ENCODE measurements at places on chromosomes 13 and 19. TPM values are rescaled to one million over a fixed set of nuclear protein-coding genes. Genes with fewer than 3 reads are reported as not detected.

The ZNF625 gene
- total RNA-seq: 29.0 TPM

GRCh38 chr19:45475537-45476291 lies 7.9 kb downstream of the FOSB start:
- peak overlapping the region; percentile 9 for H3K4me3 ChIP-seq
- DNase-seq: no peak
- H3K4me1 ChIP-seq: peaks cover 18% of the 10 kb centered on the region

DNA sequence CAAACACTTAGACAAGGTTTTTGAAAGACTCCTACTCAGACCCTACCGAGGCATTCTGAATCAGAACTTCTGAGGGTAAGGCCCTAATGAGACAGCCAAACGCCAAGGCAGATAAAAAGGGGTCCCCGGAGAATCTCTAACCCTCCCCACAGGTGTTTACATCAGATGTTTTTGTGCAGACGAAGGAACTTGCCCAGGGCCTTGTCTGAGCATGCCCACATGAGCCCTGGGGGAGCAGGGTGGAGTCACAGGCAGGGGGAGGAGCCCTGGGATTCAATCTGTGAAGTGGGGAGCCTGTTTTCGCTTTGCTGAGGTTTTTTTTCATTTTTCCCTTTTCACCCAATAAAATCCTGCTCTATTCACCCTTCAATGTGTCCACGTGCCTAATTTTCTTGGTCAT lies 61.6 kb upstream of the MED4 start:
- H3K4me3 ChIP-seq: no peak overlapping the region
- no peaks in the 10 kb centered on the region for H3K36me3 ChIP-seq
- no peaks in the 10 kb centered on the region for H3K27me3 ChIP-seq
- DNase-seq: peak; percentile 1
- H3K4me1 ChIP-seq: peaks cover 7% of the 10 kb centered on the region
- H3K27ac ChIP-seq: no peak overlapping the region

DNA sequence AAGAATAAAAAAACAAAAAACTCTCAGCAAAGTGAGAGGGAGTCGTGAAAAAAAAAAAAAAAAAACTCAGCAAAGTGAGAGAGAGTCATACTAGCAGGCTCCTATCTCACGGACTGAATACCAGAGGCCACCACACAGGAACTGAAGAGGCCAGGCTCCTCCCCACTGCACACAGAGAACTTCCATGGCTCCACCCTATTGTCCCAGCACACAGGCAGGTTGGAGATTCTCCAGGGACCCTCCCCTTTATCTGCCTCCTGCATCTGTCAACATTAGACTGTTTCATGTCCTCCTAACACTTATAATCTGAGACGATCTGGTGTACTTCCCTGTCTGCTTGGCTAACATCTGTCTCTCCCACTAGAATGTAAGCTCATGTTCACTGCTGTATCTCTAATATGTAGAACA lies 37.0 kb upstream of the FARP1 start:
- no peak overlapping the region for H3K4me3 ChIP-seq
- no peak for DNase-seq
- H3K27me3 ChIP-seq: no peaks in the 10 kb centered on the region

DNA sequence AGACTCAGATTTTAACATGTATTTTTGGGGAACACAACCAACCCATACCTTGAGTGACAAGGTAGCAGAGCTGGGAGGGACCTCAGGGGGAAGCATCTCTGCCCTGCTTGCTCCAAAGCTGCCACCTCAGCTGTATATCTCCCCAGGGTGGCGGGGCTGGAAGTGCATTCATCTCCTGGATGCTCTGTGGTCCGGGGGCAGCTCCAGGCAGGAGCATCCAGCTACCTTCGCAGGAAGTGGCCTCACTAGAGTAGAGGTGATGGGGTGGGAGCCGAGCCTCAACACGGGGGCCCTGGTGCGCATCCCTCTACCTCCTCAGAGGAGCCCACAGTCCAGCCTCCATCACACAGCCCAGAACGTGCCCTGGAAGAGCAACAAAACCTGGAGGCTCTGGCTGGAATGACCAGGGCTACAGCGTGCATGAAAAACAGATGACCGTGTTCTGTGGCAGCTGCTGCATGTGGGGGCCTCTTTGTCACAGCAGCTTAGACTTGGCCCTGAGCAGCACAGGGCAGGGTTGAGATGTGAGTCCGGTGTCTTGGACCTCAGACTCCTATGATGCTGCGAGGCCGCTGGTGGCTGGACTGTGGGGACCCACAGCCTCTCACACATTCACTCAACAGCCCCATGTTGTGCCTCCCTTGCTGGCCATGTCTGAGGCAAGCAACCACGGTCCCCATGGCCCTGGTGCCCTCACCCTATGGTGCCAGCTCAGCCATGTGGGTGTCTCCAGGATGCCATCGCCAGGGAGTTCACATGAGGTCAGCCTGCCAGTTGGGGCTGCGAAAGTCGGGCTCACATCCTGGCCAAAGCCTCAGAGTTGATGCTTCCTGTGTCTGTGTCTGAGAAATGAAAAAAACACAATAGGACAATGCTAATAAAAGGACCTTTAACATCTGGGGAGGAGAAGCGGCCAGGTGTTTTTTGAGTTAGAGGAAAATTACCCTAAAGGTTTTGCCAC lies 17.1 kb upstream of the GAS6 start:
- peaks cover 29% of the 10 kb centered on the region for H3K4me1 ChIP-seq
- DNase-seq: no peak
- no peaks in the 10 kb centered on the region for H3K36me3 ChIP-seq

DNA sequence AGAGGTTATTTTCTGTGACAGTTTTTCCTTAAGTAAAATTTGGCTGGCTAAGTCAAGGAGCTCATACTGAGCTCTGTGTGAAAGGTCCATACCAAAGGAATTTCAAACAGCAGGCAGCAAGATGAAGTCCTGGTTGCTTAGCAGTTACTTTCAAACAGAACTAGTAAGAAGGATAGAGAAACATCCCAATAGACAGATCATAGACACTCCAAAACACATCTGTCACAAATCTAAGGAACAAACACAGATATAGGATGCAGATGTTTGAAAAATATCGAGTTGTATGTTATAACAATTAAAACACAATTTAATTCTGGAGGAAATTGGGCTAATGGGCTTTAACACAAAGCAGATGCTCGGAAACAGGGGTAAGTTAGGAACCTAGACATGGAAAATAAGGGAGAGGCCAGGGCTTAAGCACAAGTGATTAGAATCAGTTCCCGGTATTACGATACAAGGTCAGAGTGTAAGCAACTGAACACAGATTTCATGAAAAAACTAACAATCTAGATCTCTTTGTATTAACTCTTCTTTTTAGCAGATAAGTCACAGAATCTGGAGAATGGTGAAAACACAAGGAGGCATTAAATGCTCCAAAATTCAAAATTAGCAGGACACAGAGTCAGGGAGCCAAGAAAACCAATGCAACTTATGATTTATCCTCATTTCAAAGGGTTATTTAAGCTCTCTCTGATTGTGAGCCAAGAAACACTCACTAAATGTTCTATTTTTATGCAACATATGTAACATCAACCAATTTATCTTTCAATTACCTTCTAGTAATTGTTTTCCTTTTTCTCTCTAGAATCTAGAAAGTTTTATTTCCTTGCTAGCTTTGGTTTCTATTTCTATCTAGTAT lies 1992.9 kb upstream of the PCDH20 start:
- H3K4me1 ChIP-seq: peaks cover 7% of the 10 kb centered on the region
- peak overlapping the region; percentile 47 for H3K27ac ChIP-seq
- no peak for DNase-seq
- no peaks in the 10 kb centered on the region for H3K27me3 ChIP-seq
- no peak overlapping the region for H3K4me3 ChIP-seq
- H3K36me3 ChIP-seq: no peaks in the 10 kb centered on the region

DNA sequence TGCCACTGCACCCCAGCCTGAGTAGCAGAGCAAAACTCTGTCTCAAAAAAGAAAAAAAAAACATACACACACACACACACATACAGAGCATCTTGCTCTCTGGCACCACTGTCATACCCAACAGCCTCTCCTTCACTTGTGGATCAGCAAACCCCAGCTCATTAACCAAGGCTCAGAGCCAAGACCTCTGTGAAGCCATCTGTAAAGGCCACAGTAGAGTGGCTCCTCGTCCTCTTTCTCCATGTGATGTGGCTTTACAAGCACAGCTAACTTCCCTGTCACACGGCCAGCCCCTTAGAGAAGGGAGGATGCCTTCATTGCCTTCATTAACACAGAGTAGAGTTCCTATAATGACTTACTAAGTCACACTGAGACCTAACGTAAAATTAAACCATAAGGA lies 62.7 kb upstream of the LSM14A start:
- H3K36me3 ChIP-seq: no peaks in the 10 kb centered on the region
- no peaks in the 10 kb centered on the region for H3K4me1 ChIP-seq
- peaks cover 5% of the 10 kb centered on the region for H3K27me3 ChIP-seq
- no peak overlapping the region for H3K4me3 ChIP-seq
- DNase-seq: no peak

DNA sequence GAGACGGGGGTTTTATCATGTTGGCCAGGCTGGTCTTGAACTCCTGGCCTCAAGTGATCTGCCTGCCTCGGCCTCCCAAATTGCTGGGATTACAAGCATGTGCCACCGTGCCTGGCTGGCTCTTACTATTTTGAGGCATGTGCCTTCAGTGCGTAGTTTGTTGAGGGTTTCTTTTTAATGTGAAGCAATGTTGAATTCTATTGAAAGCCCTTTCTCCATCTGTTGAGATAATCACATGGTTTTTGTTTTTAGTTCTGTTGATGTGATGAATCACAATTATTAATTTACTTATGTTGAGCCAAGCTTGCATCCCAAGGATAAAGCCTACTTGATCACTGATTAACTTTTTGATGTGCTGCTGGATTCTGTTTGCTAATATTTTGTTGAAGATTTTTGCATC lies 290.9 kb downstream of the KCNRG start:
- H3K4me3 ChIP-seq: no peak overlapping the region
- no peak for DNase-seq

DNA sequence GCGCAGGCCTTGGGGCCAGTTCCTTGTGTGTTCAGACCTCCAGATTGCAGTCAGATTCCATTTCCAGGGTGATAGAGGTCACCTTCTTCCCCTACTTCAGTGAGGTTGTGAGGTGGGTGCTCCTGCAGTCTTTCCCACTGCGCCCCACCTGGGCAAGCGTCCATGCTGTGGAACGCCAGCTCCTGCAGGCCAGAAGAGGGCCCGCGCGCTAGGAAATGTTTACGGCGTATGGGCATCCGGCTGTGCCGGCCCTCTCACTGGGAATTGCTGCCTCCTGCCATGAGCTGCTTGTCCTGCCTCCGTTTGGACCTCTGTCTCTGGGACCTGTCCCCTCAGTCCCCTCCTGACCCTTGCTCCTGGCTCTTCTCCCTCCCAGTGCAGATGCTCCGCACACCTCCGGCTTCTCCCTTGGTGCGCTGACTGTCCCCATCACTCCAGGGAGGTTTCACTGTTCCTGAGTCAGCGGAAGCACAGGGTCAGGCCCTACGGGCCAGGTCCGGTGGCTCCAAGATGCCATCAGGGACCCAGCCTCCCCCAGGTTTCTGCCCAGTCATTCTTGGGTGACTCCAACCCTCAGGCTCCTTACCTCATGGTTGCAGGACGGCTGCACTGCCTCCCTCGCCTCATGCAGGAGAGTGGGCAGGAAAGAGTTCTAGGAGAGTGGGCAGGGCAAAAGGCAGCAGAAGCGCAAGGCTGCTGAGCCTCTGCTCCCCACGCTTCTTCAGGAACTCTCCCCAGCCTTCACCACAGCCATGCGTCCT lies 56.6 kb downstream of the SMARCA4 start:
- H3K36me3 ChIP-seq: peaks cover 13% of the 10 kb centered on the region
- DNase-seq: no peak
- H3K4me1 ChIP-seq: no peaks in the 10 kb centered on the region
- peak overlapping the region; percentile 19 for H3K27ac ChIP-seq

DNA sequence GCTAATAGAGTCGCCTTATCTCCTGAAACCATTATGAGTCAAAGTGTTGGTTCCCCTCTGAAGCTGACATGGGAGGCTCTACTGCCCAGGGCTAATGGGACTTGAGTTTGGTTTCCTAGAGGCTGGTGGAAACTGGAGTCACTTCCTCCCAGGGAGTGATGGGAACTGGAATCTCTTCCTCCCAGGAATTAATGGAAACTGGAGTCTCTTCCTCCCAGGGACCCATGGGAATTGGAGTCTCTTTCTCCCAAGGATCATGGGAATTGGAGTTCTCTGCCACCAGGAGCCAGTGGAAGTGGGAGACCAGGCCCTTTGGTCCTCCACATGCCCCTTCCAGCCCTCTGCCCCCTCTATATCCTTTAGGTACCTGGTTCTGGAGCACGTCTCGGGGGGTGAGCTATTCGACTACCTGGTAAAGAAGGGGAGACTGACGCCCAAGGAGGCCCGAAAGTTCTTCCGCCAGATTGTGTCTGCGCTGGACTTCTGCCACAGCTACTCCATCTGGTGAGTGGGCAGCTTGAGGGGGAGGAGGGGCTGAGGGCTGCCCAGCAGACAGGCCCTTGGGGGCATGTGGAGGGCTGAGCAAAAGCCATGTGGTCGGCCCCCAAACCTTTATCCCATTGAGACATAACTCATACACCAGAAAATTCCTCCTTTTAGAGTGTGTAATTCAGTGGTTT lies 5.5 kb downstream of the BRSK1 start:
- H3K27ac ChIP-seq: peak overlapping the region; percentile 9
- H3K36me3 ChIP-seq: peaks cover 12% of the 10 kb centered on the region
- no peaks in the 10 kb centered on the region for H3K27me3 ChIP-seq
- H3K4me1 ChIP-seq: peaks cover 14% of the 10 kb centered on the region
- peak overlapping the region; percentile 77 for H3K4me3 ChIP-seq

- H3K4me3 ChIP-seq: peak overlapping the region; percentile 63
- peaks cover 32% of the 10 kb centered on the region for H3K4me1 ChIP-seq
- peak; percentile 42 for DNase-seq
- H3K27ac ChIP-seq: peak overlapping the region; percentile 96
- peaks cover 68% of the 10 kb centered on the region for H3K27me3 ChIP-seq
- H3K36me3 ChIP-seq: no peaks in the 10 kb centered on the region
Observed at GRCh38 chr19:5492635-5493409, 37.6 kb downstream of the ZNRF4 start.

GRCh38 chr13:23608701-23609413 lies 38.6 kb downstream of the TNFRSF19 start:
- H3K27ac ChIP-seq: peak overlapping the region; percentile 81
- H3K27me3 ChIP-seq: no peaks in the 10 kb centered on the region
- DNase-seq: no peak
- peaks cover 12% of the 10 kb centered on the region for H3K36me3 ChIP-seq

DNA sequence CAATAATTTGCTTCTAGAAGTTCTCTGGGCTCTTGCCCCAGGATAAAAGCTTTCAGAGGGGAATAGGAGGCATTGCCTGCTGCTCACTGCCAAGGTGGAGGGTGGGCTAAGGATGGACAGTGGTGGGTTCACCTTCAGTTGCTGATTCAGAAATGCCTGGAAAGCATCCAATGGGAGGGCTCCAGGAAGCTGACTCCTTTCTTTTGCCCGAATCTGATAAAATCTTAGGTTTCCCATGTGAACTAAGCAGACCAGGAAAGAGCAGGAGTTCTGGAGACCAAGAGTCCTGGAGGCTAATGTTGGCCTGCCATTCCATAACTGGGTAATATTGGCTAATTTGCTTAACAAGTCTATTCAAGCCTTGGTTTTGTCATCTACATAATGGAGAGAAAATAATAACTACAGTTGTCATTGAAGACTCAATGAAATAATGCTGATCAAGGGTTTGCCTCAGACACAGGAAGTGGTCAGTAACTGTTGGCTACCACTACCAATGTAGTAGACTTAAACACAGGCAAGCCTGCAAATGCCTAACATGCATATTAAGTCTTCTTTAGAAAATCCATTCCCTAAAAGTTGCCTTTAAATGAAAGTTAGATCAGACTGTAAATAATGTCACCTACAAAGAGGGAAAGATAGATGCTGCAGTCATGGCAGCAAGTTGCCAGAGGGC lies 528.4 kb upstream of the NBEA start:
- no peak for DNase-seq
- H3K36me3 ChIP-seq: no peaks in the 10 kb centered on the region
- no peaks in the 10 kb centered on the region for H3K4me1 ChIP-seq
- no peaks in the 10 kb centered on the region for H3K27me3 ChIP-seq
- no peak overlapping the region for H3K4me3 ChIP-seq

Measured in neural crest cell (in vitro differentiated cells).